SJSA1 (cell line): ENCODE measurements at places on chromosomes 4 and X. TPM values are rescaled to one million over a fixed set of nuclear protein-coding genes. Genes with fewer than 3 reads are reported as not detected.

DRP2 gene
- 0.03 TPM in 1 of 2 replicates, not detected in the other for total RNA-seq

GRCh38 chr4:101527188-101527587 lies 179.9 kb upstream of the PPP3CA start:
- no peaks in the 10 kb centered on the region for H3K4me1 ChIP-seq
- H3K27ac ChIP-seq: no peak overlapping the region
- no peaks in the 10 kb centered on the region for H3K27me3 ChIP-seq
- DNase-seq: no peak
- no peaks in the 10 kb centered on the region for H3K36me3 ChIP-seq
- no peak overlapping the region for H3K4me3 ChIP-seq

DNA sequence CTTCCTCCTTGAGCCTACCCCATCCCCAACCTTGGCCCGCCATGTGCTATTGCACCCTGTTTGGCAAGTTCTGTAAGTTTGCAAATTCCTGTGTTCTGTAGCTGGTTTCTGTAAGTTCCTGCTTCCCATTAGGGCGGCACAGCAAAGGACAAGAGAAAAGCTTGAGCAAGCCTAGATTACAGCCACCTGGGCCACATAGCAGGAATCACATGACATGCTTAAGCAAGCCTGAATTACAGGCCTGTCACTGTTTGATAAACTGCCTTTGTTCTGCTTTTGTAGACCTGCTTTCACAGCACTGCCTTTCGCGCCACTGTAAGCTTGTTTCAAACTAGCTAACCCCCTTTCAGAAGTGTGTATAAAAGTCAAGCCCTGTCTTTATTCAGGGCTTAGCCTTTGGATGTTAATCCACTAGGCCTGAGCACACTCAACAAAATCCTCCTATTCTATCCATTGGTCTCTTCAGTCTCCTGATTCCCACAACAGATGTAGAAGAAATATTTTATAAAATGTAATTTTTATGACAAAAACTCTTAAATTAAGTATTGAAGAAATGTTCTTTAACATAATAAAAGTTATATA lies 906.8 kb upstream of the NDST4 start:
- no peak for DNase-seq
- no peaks in the 10 kb centered on the region for H3K36me3 ChIP-seq
- H3K27ac ChIP-seq: no peak overlapping the region
- no peaks in the 10 kb centered on the region for H3K27me3 ChIP-seq
- H3K4me1 ChIP-seq: no peaks in the 10 kb centered on the region

DNA sequence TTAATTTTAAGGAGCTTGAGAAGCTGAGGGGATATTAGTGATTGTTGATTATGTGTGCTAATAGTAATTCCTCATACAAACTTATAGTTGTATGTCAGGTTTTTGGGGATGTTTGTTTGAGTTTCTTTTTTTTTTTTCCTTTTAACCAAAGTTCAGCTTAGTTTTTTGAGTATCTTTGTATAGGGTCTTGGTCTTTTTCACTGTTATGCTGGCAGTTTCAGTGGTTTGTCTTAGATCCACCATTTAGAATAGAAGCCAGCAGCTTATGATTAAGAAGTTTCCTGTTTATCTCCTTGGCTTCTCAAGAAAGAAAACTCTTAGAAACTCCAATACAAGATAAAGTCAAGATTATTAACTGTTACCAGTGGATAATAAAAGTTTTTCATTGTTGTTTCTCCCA lies 16.1 kb downstream of the CPEB2 start:
- no peaks in the 10 kb centered on the region for H3K4me1 ChIP-seq
- H3K27ac ChIP-seq: no peak overlapping the region
- H3K27me3 ChIP-seq: no peaks in the 10 kb centered on the region
- no peak for DNase-seq

- no peak overlapping the region for H3K27ac ChIP-seq
- no peak for DNase-seq
- no peaks in the 10 kb centered on the region for H3K36me3 ChIP-seq
- no peak overlapping the region for H3K4me3 ChIP-seq
Observed at GRCh38 chr4:123819362-123820035, 422.9 kb downstream of the SPRY1 start.

POLN gene
- 0.61 TPM in 1 of 2 replicates, not detected in the other for total RNA-seq

GRCh38 chr4:62543002-62543401 lies 1342.9 kb downstream of the ADGRL3 start:
- no peaks in the 10 kb centered on the region for H3K36me3 ChIP-seq
- no peak overlapping the region for H3K4me3 ChIP-seq
- no peaks in the 10 kb centered on the region for H3K4me1 ChIP-seq
- no peak overlapping the region for H3K27ac ChIP-seq
- DNase-seq: no peak

GRCh38 chr4:88533937-88534750 lies 10.6 kb upstream of the PYURF start:
- DNase-seq: peak; percentile 52
- H3K4me1 ChIP-seq: peaks cover 33% of the 10 kb centered on the region
- H3K36me3 ChIP-seq: no peaks in the 10 kb centered on the region
- peak overlapping the region; percentile 90 for H3K27ac ChIP-seq
- H3K27me3 ChIP-seq: no peaks in the 10 kb centered on the region

DNA sequence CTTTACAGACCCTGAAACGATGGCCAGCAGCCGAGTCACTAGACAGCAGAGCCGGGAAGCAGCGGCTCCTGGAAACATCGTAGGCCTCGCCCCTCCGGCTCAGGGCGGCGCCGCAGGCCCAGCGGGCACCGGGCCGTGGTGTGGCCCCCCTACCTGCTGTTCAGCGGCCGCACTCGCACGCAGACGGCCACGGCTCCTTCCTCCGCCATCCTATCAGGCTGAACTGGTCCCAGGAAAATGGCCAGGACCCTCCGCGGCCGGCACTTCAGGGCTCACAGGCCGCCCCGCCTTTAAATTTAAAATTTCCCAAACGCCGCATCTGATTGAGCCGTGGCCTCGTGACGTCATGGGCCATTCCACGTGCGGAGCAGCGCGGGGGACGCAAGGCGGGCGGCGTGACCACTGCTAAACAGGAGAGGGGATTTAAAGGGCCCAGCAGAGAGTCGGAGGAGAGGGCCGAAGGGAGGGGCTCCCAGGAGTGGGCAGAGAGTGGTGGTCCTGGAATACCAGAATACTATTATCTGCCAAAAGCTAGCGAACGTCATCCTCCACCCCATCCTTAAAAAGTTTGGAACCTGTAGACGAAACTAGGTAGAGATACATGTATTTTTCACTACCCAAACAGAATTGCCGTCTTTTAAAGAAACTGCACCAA lies at the start of gene CENPE:
Gene CENPE, minus strand, starts transcription at position 233 of the 655 bp plus-strand sequence. Its CDS starts 24 bp downstream, at position 209.
- peak within 1 kb of the TSS; percentile 80 for H3K27ac ChIP-seq
- peaks cover 13% of the 10 kb centered on the region for H3K4me1 ChIP-seq
- H3K4me3 ChIP-seq: peak within 1 kb of the TSS; percentile 77
- no peaks in the 10 kb centered on the region for H3K27me3 ChIP-seq

ABHD18 gene
- total RNA-seq: 6.9 and 7.1 TPM in 2 replicates
